GM23338 (cell line): ENCODE measurements at places on chromosomes 1 and 21. TPM values are rescaled to one million over a fixed set of nuclear protein-coding genes. Genes with fewer than 3 reads are reported as not detected.

The NBPF4 gene
- not detected in 2 replicates for total RNA-seq

The ZBTB8B gene
- 3.8 and 4.2 TPM in 2 replicates for total RNA-seq

DNA sequence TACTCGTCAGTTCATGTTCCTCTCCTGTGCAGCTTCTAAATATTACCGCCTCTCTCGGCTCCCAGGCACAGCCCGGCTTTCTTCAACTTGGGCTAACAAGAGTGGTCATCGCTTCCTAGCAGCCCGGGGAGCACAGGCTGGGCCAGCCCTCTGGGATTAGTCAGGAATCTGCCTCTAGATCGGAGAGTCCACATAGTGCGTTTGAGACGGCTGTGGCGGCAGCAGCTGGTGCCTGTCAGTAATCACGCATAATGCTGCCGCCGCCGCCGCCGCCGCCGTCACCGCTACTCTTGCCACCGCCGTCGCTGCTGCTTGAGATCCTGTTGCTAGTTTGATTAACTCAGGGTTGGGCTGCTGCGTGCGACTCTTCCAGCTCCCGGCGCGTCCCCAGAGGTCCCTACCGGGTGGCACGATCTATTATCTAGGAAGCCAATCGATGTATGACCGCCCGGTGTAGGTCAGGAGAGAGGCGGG is at the start of gene RXRG:
Gene RXRG (minus strand): TSS at position 230 of the 474 bp plus-strand sequence. CDS start 233 bp downstream, outside the sequence.
- H3K4me3 ChIP-seq: peak within 1 kb of the TSS; percentile 56
- peak; percentile 74 for DNase-seq
- H3K27me3 ChIP-seq: peaks cover 87% of the 10 kb centered on the region
- H3K27ac ChIP-seq: no peak within 1 kb of the TSS

DNA sequence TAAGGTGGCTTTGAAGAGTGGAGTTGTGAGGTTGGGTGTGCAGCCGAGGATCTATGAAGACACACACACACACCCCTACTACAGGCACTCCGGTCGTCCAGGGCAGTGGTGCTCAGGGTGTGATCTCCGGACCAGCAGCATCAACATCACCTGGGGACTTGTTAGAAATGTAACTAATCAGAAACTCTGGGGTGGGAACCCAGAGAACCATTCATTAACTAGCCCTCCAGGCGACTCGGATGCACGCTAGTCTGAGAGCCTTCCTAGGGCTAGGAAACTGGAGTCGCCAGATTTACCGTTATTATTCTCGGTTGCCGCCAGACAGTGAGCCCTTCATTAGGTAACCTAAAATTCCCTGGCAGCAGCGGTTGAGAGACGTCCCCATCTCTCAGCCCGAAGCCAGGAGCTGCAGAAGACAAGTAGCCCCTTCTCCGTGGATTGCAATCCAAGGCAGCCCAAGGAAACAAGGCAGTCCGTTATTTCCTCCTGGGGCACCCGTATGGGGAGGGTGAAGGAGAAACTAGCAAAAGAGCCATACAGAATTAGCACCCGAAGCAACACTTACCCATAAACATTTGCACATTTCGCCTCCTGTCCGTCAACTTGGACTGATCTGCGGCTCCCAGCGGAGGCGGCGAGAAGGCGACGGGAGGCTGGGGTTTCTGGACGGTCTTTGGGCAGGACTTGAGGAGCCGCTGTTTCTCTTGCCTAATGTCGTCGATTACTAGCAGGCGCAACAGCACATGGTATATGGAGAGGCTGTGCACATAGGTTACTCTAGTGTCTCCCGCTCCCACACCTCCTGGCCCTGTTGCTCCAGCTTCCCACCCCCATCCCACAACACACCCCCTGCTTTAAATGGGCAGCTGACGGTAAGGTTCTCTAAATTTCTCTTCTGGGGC is 2.9 kb upstream of the CCN1 start:
- H3K4me1 ChIP-seq: peaks cover 21% of the 10 kb centered on the region
- H3K27me3 ChIP-seq: peaks cover 39% of the 10 kb centered on the region
- H3K36me3 ChIP-seq: peaks cover 11% of the 10 kb centered on the region
- no peak overlapping the region for H3K27ac ChIP-seq
- DNase-seq: peak; percentile 52

DNA sequence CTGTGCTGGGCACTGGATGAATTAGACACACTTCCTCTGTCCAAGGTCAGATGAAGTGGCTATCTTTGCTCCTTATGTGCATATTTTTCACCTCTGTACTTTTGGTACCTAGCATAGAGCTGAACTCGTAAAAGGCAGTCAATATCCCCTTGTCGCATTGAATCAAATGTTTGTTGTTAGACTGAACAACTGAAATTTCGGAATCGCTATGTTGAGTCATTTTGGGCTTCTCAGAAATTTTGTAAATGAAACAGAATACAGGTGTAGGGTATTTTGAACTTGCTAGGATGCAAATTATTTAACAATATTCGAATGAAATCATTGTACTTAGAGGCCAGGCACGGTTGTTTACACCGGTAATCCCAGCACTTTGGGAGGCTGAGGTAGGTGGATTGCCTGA is 48.0 kb downstream of the PDE4B start:
- no peak overlapping the region for H3K4me3 ChIP-seq
- no peaks in the 10 kb centered on the region for H3K4me1 ChIP-seq
- no peaks in the 10 kb centered on the region for H3K36me3 ChIP-seq
- H3K27me3 ChIP-seq: no peaks in the 10 kb centered on the region
